Non-pigmented ciliary epithelial cell (primary cell): ENCODE measurements at places on chromosomes 5 and 9.

DNA sequence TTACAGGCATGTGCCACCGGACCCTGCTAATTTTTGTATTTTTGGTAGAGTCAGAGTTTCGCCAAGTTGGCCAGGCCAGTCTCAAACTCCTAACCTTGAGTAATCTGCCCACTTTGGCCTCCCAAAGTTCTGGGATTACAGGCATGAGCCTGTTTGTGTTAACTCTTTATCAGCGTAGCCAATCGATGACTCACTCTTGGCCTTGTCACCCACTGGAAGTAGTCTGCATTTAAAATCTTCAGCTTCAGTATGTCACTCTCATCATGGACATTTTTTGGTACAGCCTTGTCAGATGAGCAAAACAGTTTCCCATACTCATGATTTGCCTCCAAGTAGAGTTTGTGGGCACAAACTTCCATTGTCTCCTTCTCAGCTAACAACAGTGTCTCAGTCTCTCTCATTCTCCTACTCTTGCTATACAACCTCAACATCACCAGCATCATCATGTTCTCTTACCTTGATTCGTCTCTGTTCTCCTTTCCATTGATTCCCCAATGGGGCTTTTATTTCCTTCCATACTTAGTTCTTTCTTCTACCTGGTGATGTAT lies 22.5 kb downstream of the MUSK start:
- DNase-seq = no peak

- no peak for DNase-seq
These were observed 63.5 kb downstream of the SEMA5A start for GRCh38 chr5:9482381-9482780.

DNA sequence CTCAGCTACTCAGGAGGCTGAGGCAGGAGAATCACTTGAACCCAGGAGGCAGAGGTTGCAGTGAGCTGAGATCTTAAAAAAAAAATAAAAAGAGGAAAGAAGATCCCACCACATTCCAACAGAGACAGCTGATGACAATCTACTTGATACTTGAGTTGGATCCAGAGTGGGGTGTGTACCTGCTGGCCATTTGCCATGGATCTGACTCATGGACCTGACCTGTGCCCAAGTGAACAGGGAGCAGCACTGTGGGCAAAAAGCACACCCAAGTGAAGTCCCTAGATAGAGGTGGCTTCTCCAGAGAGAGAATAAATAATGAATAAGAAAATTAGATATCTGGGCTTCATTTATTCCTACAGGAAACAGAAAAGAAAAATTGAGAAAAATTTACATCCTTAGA lies 81.2 kb upstream of the MIER3 start:
- no peak for DNase-seq

DNA sequence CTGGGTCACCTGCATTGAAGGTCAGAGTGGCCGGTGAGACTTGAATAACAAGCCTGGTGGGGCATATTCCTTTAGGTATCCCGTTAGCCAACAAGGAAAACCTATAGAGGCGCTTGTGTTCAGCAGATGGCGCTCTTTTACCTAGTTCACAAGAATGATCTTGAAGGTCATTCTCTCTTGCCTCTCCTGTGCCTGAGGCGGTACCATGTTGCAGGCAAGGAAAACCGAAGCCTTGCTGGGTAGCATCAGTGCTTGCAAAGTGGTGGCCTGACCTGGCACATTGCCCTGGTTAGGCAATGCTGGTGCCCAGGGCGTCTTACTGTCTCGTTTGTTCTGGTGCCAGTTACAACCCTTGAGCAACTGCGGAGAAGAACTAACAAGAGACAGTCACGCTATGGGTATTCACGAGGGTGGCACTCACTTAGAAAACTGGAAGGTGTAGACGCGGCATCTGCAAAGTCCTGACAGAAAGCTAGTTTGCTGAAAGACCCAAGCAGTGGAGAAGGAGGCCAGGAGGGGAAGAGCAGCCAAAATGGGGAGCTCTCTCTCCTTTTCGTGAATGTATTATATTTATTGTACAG lies 56.7 kb downstream of the AOPEP start:
- no peak for DNase-seq

DNA sequence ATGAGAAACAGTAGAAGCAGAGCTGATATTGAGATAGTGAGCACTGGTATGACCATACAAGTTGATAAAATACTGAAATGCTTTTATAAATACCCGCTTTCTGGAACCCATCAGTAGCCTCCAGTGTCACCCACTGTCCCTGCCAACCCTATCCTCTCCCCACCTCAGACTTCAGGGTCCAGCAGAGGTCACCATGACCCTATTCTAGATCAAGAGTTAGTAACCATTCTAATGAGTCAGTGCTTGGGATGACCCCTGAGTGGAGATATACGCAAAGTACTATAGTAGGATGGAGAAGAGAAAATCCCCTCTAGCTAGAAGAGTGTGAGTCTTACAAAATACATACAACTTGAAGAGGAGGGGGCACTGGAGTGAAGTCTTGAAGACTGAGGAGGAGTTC lies 297.9 kb upstream of the BRINP1 start:
- no peak for DNase-seq

- DNase-seq = no peak
These were observed 79.5 kb upstream of the IL12B start for GRCh38 chr5:159409801-159410200.

DNA sequence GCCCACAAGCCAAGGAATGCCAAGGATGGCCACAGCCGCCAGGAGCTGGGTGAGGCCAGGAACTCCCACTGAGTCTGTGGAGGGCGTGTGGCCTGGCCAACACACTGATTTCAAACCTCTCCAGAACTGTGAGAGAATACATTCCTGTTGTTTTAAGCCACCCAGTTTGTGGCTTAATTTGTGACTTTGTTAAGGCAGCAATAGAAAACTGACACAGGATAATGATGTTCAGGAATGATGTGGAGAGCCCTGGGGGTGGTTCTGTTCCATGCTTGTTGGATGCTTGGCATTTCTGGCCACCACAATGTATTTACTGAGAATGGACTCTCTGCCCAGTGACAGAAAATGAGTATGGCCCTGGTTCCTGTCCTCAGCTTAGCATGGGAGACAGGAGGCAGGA lies 82.8 kb downstream of the DAP start:
- no peak for DNase-seq

DNA sequence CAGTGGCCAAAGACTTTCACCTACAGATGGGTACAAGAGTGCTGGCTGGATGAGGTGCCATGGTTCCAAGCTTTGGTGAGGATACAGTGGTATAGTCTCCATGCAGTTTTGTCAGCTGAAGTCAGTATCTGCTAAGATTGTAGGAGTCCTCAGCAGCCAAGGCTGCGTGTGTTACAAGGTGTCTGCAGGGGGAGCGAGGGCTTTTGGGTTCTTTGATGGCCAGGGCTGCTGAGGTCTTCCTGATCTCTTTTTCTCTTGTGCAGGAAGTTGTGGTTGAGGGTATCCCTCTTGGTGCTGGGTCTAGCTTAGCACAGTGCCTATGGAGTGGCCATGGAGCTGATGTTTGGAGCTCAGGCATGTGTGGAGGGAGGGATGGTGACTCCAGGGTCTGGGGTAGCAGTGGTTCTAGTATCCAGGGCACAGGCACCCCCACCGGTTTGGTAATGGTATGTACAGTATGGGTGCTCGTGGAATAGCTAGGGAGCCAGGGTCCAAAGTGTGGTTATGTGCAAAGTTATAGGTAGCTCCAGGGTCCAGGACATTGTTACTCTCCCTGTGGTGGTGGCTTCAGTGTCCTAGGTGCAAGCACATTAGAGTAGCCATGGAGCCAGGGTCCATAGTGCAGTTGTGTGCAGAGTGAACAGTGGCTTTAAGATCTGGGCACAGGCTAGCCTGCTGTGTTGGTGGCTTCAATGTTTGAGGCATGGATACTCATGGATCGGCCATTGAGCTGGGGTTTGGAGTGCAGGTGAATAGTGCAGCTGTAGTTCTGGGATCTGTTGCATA lies 36.7 kb downstream of the CNTLN start:
- no peak for DNase-seq

GRCh38 chr9:68941780-68942459 lies 72.0 kb downstream of the PRKACG start:
- no peak for DNase-seq

GRCh38 chr5:135655468-135655815 lies 76.7 kb upstream of the CXCL14 start:
- no peak for DNase-seq

GRCh38 chr9:109369285-109369684 lies 48.4 kb upstream of the EPB41L4B start:
- no peak for DNase-seq

GRCh38 chr5:17413691-17414090 lies 84.3 kb upstream of the TAF11L2 start:
- no peak for DNase-seq

DNA sequence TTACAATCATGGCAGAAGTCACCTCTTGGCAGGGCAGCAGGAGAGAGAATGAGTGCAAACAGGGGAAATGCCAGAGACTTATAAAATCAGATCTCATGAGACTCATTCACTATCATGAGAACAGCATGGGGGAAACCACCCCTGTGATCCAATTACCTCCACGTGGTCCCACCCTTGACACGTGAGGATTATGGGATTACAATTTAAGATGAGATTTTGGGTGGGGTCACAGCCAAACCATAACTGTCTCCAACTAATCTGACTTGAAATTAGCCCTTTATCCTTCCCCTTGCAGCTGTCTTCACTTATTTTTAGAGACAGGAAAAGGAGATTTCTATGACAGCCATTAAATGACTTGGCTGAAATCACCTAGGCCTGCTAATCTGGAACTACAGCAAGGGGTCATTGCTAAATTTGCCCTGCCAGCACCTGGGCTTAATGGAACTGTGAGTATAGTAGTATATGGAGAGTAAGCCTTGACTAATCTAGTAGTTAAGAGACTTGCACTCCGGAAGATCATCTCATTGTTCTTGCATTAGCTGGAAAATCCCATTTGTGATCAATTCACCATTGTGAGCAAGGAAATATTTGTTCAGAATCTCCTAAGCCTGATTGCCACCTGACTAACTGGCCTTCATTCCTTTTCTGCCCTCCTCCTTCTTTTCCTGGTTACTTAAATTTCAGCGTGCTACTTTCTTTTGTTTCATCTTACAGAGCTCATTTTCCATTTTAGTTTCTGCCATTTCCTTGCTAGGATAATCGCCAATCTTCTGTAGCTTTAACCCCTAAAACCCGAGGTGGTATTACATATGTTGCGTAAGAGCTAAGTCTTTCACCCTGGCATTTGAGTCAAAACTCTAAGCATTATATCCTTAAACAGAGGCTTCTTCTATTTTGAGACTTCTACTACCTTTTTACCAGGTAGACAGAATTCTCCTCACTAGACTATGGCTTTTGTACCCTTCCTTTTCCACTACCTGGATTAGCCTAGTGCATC lies 65.3 kb upstream of the RUSC2 start:
- DNase-seq = no peak

DNA sequence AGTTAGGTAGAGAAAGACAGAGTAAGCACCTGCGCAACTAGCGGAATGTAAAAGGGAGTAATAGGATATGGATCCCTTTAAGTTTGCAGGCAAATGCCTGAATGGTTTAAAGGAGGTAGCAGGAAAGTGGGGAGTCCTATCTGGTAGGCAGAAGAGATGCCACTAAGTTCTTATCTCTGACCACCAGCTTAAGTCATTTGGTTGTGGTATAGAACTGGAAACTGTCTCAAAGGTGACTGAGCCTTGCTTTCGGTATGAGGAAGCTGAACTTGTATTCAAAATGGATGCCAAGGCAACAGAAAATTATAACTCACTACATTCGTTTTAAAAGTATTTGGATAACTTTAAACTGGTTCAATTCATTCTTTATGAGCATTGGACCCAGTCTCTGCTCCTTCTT lies 475.6 kb downstream of the DMRTA1 start:
- no peak for DNase-seq

DNA sequence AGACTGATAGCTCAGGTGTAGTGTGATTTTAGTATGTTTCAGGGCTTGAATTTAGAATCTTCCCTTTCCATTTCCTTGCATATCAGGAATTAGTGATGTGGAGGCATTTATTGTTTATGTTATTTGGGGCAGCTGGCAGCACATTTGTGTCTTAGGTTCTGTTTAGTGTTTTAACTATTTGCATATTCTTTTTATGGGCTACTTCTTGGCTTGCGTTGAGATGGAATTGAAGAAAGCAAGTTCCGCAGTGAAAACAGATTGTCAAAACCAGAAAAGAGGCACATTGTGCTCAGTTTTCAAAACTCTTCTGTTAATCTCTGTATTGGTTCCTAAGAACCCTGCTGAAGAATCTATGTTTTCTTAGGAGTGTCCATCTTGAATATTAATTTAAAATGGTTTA lies 80.3 kb downstream of the ZSWIM6 start:
- DNase-seq = no peak

DNA sequence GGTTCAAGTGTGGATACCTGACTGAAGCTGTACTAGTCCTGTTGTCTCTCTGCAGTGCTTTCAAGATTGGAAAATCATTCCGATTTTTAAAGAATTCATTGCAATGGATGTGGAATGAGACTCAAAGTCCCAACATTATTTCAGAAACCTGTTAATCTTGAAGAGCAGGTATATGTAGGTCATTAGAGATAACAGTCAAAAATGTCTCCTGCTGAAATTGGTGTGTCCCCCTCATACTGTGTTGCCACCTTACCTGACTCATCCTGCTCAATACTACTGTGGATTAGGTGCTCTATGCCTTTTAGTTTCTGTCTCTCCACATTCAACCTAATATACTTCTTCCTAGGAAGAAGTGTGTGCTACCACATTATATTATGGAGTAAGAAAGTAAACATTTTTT lies 91.1 kb upstream of the NR3C1 start:
- DNase-seq = no peak

- DNase-seq = no peak
These were observed 235.7 kb downstream of the HSPA4 start for GRCh38 chr5:133287500-133287899.

- no peak for DNase-seq
These were observed 73.3 kb downstream of the CCDC192 start for GRCh38 chr5:127776477-127776876.

DNA sequence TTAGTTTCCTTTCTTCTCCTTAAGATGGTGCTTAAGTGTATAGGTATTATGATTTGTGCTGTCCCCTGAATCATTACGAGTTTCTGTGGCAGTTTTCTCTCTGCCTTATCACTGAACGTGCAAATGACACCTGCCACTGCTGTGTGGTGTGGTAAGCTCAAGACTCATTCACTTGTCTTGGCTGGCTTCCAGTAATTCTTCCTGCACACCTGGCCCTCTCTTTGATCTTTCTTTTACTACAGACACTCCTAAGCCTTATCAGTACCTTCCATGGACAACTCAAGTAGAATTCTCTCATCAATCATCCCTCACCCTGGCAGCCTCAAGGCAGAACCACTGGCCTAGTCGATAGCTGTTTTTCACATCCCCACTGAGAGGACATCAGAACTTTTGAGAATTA lies 82.6 kb upstream of the ADAMTS19 start:
- no peak for DNase-seq

DNA sequence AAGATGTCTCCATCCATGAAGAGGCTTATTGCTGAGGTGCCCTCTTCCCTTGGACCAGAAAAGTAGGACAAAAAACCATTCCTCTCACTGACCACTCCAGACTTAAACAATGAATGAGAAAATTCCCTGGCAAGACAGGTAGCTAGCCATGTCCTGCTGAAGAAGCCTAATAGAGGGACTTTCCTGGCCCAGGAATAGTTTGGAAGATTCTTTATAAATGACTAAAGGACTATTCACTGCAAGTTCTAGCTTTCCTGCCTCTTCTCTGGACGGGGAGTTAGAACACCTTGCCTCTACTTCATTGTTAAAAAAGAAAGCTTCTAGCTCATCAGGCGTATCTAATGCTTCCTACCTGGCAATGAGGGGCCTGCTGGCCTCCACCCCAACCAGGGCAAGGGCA lies 153.6 kb downstream of the NR3C1 start:
- no peak for DNase-seq
